ENCODE measurements at places on chromosomes 1 and 21. TPM values are rescaled to one million over a fixed set of nuclear protein-coding genes. Genes with fewer than 3 reads are reported as not detected.
A peak's percentile ranks its signal among the peaks of the same experiment; 100 is the strongest.

GRCh38 chr1:159279773-159280172 lies 22.4 kb upstream of the FCER1A start:
- no peak overlapping the region for H3K4me3 ChIP-seq
- DNase-seq: no peak
- H3K27ac ChIP-seq: no peak overlapping the region
- H3K36me3 ChIP-seq: no peaks in the 10 kb centered on the region
- no peaks in the 10 kb centered on the region for H3K4me1 ChIP-seq

GRCh38 chr1:67190410-67190809 lies 24.2 kb downstream of the IL23R start:
- H3K27ac ChIP-seq: no peak overlapping the region
- no peak for DNase-seq
- no peaks in the 10 kb centered on the region for H3K36me3 ChIP-seq
- no peak overlapping the region for H3K4me3 ChIP-seq
- H3K27me3 ChIP-seq: no peaks in the 10 kb centered on the region

GRCh38 chr1:160626509-160627342 lies 20.1 kb downstream of the SLAMF1 start:
- peaks cover 22% of the 10 kb centered on the region for H3K36me3 ChIP-seq
- H3K4me3 ChIP-seq: peak overlapping the region; percentile 72
- H3K27ac ChIP-seq: peak overlapping the region; percentile 99

- H3K27me3 ChIP-seq: no peaks in the 10 kb centered on the region
- H3K4me3 ChIP-seq: no peak overlapping the region
- no peak for DNase-seq
- H3K27ac ChIP-seq: no peak overlapping the region
Observed at GRCh38 chr1:39295901-39296300, 91.4 kb downstream of the MACF1 start.

DNA sequence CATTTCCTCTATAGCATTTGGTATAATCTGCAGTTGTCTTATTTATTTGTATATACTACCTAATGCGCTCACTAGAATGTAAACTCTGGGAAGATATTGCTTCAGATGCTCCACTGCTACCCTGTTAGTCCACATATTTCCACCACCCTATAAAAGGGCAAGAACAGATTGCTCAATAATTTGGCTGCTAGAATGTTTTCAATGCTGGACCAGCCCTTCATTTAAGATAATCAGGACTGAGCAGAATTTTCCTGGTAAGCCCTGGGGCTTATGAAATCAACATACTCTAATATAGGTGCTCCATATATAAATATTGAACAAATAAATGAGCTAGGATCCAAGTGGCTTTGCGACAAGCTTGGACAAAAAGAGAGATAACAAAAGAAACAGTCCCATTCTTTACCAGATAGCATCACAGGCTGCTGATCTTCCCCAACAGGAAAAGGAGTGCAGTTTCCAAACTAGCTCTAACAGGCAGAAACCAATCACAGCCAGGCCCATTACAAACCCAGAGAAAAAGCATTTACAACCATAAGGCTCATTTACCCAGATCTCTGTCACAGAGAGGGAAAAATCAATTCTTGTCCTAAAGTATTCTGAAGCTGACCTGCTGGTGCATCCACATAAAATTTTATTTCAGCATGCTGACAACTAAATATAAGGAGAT lies 8.3 kb downstream of the BCAR3 start:
- no peaks in the 10 kb centered on the region for H3K36me3 ChIP-seq
- no peak overlapping the region for H3K4me3 ChIP-seq
- DNase-seq: no peak
- H3K27ac ChIP-seq: no peak overlapping the region
- H3K27me3 ChIP-seq: no peaks in the 10 kb centered on the region
- no peaks in the 10 kb centered on the region for H3K4me1 ChIP-seq

DNA sequence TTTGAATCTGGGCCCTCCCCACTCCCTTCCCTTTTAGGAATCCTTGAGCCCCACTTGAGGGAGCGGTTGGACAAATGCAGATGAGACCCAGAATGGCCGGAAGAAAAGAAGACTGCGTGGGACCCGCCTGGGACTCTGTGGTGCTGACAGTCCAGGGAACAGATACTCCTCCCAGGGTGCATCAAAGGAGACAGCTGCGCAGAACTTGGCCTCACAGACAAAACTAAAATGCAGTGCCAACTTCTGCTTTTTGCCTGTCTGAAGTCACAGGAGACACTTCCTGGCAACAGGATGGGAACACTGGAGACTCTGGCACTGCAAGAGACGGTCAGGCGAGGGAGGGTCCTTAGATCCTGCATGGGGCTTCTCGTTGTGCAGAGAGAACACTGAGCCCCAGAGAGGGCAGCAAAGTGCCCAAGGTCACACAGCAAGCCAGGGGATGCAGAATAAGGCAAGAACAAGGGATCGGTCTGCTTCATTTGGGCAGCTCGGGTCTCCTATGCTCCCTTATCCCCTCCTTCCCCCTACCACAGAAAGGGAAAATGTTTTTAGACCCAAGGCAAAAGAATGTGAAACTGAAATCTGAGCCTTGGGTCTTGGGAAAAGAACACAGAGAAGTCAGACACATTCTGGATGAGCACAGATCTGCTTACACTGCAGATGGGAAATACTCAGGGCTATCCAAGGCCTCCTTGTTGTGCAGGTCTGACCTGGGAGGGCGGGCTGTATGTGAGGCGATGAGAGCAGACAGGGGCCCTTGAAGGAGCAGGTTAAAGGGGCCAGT lies 182.4 kb downstream of the TRABD2B start:
- H3K36me3 ChIP-seq: no peaks in the 10 kb centered on the region
- no peaks in the 10 kb centered on the region for H3K4me1 ChIP-seq
- H3K27me3 ChIP-seq: no peaks in the 10 kb centered on the region

DNA sequence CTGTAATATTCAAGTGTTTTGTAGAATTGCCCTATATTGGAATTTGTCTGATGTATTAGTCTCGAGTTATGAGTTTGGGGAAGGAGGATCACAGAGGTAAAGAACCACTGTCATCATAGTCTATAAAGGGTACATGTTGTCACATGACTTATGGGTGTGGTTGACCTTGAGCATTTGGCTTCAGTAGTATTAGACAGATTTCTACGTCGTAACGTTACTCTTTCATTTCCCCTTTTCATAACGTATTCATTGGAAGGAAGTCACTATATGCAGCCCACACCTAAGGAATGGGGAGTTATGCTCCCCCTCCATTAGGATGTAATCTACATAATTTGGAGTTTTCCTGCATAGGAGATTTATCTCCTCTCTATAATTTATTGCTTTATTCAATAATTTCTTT lies 110.1 kb upstream of the VAV3 start:
- H3K27ac ChIP-seq: no peak overlapping the region
- no peak for DNase-seq
- no peaks in the 10 kb centered on the region for H3K36me3 ChIP-seq

DNA sequence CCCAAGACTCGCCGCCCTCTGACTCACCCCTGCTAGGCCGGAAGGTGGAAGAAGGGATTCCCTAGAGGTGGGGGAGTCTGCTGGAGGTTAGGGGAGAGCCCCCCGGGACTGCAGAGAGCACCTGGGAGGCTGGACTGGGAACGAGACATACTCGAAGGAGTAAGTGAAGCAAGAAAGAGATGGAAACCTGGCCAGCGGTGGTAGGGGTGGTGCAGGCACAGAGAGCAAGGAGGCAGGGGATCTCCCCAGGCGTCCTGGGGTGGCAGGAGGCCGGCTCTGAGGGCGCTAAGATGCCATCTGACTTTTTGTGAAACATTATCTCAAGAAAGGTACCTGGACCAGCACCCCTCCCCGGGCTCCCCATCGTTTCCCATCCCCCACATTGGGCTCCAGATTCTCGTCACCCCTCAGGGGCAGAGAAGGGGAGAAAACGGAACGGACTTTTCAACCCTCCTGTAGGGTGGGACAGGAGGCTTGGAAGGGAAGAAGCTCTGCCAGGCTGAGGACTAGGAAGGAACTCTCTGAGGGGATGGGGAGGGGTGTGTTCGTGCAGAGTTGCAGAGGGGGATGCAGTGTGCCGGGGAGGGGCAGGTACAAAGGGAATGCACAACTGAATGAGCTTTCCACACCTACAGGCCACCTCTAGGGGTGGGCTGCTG lies 708 bp downstream of the CHRNB2 start:
- no peak for DNase-seq
- H3K36me3 ChIP-seq: no peaks in the 10 kb centered on the region
- H3K4me3 ChIP-seq: no peak overlapping the region

DNA sequence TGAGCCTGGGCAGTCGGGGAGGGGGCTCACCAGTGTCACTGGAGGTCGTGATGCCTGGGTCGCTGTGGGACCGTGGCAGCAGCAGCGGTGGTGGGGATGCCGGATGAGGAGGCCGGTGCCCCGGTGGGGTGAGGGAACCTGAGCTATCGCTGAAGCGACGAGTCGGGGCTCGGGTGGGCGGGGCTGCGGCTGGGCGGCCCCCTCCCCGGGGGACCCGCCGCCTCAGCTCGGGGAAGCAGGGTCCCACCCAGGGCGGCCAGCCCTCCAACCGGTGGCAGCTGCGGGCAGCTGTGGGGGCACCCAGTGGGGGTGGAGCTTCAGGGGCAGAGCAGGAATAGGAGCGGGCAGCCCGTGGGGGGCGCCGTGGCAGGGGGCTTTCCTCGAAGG lies 5.0 kb downstream of the ENTREP3 start:
- no peak for DNase-seq
- no peak overlapping the region for H3K27ac ChIP-seq
- peak overlapping the region; percentile 26 for H3K4me3 ChIP-seq
- H3K27me3 ChIP-seq: no peaks in the 10 kb centered on the region
- H3K36me3 ChIP-seq: no peaks in the 10 kb centered on the region
- H3K4me1 ChIP-seq: peaks cover 17% of the 10 kb centered on the region

MROH9 gene
- polyA plus RNA-seq: not detected

MAP10 gene
- 3.0 TPM for polyA plus RNA-seq

S100A7A gene
- not detected for polyA plus RNA-seq

PRMT6 gene
- 15.4 TPM for polyA plus RNA-seq

EPHB2 gene
- not detected for polyA plus RNA-seq

PLPPR4 gene
- not detected for polyA plus RNA-seq
